ENCODE measurements at places on chromosomes 3 and 15. TPM values are rescaled to one million over a fixed set of nuclear protein-coding genes. Genes with fewer than 3 reads are reported as not detected.

The NPAP1 gene
- 0.69 TPM for total RNA-seq

The SLC51B gene
- total RNA-seq, result 0.44 TPM

The IMPG2 gene
- 1.5 TPM for total RNA-seq

The ITPKA gene
- total RNA-seq, result 1.2 TPM

The TSEN2 gene
- 23.7 TPM for total RNA-seq

The SV2B gene
- 6.6 TPM for total RNA-seq

Data from spinal cord (tissue), 10 donors.